ENCODE measurements at places on chromosomes 16 and 17.

GRCh38 chr17:81676906-81677305 lies 6.7 kb downstream of the ARL16 start:
- DNase-seq, result no peak

- no peak for DNase-seq
Measured at GRCh38 chr17:61155590-61156237, 243.9 kb upstream of the TBX2 start.

DNA sequence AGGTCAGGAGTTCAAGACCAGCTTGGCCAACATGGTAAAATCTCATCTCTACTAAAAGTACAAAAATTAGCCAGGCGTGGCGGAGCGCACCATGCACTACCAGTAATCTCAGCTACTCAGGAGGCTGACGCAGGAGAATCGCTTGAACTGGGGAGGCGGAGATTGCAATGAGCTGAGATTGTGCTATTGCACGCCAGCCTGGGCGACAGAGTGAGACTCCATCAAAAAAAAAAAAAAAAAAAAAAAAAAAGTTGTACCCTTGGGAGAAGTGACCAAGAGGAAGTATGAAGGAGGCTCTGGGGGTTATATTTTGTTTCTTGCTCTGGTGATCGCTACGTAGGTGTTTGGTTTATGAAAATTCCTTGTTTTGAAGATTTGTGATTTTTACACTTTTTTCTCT lies 66.3 kb downstream of the LITAF start:
- no peak for DNase-seq

DNA sequence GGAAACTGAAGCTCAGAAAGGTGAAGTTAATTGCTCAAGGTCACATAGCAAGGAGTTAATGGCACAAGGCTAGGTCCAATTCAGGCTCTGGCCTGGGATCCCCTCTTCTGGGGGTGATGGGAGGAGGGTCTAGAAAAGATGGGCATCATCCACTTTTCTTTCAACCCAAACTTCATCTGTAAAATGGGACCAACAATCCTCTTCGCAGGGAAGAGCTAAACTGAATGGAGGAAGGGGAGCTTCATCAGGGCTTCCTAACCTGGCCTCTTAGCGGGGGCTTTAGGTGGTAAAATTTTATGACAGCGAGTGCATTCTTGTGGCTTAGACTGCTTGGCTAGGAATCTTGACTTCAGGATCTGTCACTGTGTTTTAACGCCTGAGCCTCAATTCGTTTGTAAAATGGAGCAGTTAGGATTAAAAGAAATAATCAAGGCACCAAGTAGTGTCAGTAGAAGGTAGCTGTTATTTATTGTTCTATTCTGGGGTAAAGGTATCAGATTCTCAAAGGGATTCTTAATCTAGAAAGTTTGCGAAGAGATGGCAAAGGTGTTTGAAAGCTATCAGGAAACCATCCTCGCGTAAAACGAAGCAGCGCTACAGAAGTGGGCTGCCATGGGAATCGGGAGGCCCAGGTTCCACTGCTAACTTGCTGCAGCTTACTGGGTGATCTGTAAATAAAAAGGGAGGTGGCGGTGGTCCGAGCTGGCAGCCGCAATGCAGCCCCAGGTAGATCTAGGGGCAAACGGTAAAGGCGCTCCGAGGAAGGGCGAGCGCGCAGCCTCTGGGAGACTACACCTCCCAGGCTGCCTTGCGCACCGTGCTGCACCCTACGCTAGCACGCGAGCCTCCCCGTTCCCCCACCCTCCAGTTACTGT lies 1.5 kb upstream of the SRCAP start:
- DNase-seq, result no peak

DNA sequence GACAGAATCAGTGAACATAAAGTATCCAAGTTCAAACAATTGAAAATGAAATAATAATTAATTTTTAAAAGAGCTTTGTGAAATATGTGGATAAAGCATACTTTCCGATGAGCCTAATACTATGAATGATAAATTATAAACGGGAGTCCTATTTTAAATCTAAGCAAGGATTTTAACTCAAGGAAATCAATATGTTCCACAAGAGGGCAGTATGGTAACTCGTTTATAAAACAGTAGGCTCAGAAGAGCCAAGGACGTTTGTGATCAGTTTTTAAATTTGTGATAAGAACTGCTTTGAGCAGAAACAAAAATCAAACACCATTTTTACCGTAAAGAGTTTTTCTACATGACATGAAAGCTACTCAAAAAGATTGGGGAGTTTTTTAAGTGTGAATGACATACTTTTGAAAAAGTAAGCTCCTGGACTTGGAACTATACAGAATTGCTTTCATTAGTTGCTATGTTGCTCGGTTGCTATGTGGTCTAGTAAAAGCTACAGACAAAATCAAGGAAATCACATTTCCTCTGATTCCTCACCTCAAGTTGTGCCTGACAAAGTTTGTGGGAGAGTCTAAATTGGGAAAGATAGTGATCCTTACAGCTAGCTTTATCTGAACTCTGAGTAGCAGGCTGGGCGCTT lies 11.8 kb upstream of the TEKT1 start:
- peak; percentile 13 for DNase-seq

DNA sequence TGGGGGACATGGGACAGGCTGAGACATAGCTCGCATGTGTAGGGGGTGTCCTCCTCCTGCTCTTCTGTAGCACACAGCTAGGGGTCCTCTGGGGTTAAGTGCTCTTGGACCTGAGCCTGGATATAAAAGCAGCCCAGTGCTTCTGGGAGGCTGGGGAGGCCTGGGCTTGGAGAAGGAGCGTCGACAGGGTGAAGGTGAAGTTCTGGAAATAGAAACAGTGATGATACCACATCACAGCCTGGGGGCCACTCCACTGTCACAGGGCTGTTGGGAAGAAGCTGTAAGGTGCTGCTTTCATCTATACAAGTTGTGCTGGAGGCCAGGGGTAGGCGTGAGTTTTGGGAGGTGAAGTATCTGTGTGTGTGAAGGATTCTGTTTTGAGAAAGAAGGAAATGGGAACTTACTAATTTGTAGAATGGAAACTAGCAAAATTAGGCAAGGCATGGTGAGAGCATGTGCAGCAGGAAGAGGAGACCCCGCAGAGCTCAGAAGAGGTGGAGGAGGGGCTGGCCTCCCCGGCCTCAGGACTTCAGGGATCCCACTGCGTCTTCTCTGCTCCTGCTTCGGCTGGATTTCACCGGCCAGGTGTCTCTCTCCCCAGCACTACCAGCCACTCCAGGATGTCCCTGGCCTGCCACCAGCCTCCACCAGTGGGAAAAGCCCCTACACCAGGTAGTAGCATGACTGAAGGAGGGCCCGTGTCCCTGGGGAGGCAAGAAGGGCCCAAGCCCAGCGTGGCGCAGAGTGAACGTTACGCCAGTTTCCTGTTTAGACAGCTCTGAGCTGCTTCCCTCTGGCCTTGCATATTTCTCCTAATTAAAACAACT lies 19.4 kb downstream of the PLCG2 start:
- no peak for DNase-seq

- DNase-seq, result no peak
Measured at GRCh38 chr16:87203060-87203656, 114.0 kb downstream of the C16orf95 start.

GRCh38 chr17:44235583-44235936 lies 16.1 kb upstream of the UBTF start:
- DNase-seq, result no peak

GRCh38 chr17:32142857-32143526 lies 690 bp downstream of the RHOT1 start:
- no peak for DNase-seq

- no peak for DNase-seq
Measured at GRCh38 chr17:79792341-79792871, 4.5 kb downstream of the CBX8 start.

- DNase-seq, result no peak
Measured at GRCh38 chr17:2684549-2684948, 27.0 kb downstream of the CLUH start.

DNA sequence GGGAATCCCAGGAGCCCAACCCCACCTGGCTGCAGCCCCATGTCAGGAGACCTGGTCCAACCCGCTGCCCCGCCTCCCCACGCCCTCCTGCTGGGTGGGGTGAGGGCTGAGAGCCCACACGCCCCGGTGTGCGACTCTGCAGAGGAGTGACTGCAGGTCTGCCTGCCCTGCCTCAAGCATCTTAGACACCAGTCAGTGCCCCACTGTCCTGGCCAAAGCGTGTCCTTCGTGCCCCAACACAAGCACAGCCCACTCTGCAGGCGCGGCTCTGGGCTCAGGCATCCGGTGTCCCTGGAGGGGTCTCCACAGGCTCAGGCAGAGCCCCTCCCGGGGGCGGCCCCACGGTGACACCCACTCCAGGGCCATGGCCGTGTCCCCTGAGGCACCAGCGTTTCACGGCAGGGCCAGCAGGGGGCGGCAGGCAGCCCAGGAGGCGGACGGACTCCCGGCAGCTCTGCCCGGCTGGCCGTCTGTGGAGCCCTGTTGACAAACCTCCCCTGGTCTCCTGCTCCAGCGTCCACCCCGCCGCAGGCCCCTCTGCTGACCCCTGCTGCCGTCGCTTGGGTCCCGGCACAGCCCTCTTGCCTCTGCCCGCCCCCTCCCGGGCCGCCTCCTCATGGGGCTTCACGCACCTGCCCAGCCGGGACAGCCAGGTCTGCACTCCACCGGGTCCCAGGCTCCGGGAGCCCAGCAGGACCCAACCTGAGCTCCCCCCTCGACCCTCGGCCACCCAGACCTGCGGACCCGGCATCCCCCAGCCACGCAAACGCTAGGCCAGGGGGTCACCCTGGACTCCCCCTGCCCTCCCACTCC lies 8.6 kb upstream of the UBE2I start:
- DNase-seq, result no peak

GRCh38 chr16:13298666-13299065 lies 397.3 kb downstream of the SHISA9 start:
- DNase-seq, result no peak

GRCh38 chr17:81703747-81704654 lies 834 bp downstream of the MRPL12 start:
- DNase-seq, result no peak

DNA sequence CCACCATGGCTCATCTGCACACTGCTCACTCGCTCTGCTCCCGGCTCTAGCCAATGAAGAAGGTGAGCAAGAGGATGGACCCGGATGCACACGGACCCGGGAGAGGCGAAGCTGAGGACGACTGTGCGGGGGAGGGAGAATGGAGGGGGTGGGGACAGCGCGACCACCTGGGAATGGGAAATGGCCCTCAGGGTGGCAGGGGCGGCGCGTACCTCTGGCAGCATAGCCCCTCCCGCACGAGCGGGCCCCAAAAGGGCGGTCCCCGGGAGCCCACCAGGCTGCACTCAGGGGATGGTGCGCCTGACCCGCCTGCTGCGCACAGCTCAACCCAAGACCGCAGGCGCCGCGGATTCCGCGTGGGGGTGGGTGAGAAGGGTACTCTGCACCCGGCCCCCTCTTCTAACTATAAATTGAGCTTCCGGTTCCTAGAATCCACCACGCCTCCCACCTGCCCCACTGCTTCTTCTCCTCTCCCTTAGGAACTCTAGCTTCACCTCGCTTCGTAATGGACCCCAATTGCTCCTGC lies 6.1 kb downstream of the MT1H start:
- DNase-seq, result no peak

DNA sequence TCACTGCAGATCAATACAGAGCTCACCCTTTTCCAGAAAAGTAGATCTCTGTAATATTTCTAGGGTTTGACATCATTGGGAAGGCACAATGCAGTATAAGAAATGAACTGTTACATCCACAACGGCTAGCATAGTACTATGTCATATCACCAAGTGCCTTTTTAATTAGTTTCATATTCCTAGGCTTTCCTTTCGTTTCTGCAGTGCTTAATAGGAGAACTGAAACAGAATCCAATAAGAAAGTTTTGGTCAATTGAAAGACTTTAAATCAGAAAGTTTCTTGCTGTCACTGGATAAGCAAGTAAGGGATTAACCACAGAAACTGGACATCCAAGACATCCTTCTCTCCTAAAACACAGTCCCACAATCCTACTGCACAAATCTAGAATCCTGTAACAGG lies 3.5 kb upstream of the RNF43 start:
- DNase-seq, result no peak

- no peak for DNase-seq
Measured at GRCh38 chr17:49510059-49510719, 15.1 kb downstream of the NGFR start.

GRCh38 chr16:76835779-76836300 lies 355.1 kb upstream of the MON1B start:
- DNase-seq, result no peak

DNA sequence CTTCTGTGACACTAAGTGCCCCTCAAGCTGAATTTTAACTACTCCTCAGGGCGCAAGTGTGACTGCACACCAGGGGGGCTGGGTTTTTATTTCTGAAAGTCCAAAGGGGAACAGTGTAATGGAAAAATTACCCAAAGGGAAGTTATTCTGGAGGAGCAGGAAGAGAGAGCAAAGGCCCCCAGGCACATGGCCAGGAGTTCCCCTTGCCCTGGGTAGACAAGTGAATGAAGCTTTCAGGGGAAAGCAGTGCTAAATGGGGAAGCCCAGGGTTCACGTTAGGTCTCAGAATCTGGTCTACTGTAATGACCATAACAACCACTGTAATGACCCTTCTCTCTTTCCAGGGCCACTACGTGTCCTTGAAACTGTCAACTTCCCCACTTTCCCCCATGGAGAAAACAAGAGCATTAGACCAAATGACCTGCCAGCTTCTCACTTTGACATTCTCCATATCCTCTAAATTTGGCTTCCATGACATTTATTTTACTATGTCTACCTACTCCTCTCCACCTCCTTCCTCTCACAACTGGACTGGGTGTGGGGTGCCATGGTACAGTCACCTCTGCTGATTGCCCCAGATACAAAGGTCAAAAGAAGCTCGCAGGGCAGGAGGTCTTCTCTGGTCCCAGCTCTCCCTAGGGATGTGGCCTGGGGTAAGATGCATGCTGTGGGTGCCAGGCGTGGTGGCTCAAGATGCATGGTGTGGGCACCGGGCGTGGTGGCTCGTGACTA lies 34.1 kb upstream of the MMP2 start:
- no peak for DNase-seq

DNA sequence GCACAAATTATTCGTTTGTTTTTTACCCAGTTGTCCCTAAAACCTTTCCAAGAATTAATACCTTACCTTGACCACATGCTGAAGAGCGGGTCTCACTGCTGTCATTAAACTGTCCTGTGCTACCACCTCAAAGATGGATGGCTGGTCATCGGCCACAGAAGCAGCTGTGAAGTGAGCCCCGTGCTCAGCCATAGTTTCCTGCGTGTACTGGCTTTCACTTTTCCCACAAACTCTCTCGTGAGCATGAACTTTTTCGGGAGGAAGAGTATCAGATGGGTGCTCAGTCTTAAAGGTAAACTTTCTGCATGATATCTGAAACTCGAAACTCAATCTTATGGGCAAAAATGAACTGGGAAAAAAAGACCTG lies 558 bp downstream of the PEX12 start:
- no peak for DNase-seq

GRCh38 chr16:52543654-52544053 lies 3.3 kb downstream of the TOX3 start:
- no peak for DNase-seq

- DNase-seq, result no peak
Measured at GRCh38 chr17:38587203-38587602, 18.5 kb downstream of the SRCIN1 start.

- DNase-seq, result no peak
Measured at GRCh38 chr17:14004927-14005620, 64.2 kb upstream of the COX10 start.

DNA sequence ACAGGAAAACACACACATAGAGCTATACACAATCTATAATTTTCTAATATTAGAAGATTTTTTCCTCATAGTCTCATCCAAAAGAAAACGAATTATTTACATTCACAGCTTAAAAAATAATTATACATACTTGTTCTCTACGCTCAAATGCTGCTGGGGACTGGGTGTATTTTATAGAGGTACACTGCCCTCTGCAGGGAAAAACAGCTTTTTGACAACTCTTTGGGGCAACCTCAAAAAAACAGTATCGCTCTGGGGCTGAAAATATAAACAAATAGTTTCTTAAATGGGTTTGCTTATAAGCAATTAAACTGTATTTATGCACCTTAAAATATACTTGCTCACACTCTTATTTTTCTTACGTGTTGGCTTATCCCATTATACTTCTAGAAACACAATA lies 261.8 kb upstream of the PSMD7 start:
- no peak for DNase-seq

Measured in AG09309 (cell line).